ENCODE measurements at places on chromosomes 2 and 18.

GRCh38 chr18:45116116-45116515, 435.4 kb downstream of the SETBP1 start:
- DNase-seq: no peak

GRCh38 chr2:102154946-102155702, 12.6 kb downstream of the IL1R1 start:
- no peak for DNase-seq

DNA sequence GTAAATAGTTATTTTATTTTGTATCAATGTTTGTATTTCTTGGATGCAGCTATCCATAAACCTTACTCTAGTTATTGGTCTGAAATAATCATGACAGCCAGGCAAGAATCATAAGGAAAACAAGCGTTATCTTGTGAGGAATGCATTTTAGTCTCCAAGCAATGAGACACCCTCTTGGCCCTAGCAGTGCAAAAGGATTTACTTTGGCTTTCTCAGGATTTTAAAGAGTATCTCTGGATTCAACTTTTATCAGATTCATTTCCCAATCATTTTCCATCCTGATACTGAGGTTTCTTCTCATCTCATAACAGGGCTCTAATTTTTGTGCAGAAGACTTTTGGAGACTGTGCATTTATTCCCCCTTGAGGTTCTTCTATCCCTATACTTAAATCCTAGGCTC, 480.8 kb downstream of the TMX3 start:
- DNase-seq: no peak

- no peak for DNase-seq
Observed at GRCh38 chr18:12410081-12410481, 2.4 kb downstream of the PRELID3A start.

- no peak for DNase-seq
Observed at GRCh38 chr2:113183264-113183663, 9.5 kb downstream of the PSD4 start.

All from CD4-positive, alpha-beta T cell treated with Interleukin-4 for 4 hours (primary cell).